Stimulated activated CD4-positive, alpha-beta T cell treated with anti-CD3 and anti-CD28 coated beads, Interleukin-15, amount 100 ng/mL, for 48 hours (primary cell): ENCODE measurements at places on chromosomes 2 and 18.

GRCh38 chr2:219000569-219000960, 7.3 kb upstream of the CRYBA2 start:
- no peak for DNase-seq

DNA sequence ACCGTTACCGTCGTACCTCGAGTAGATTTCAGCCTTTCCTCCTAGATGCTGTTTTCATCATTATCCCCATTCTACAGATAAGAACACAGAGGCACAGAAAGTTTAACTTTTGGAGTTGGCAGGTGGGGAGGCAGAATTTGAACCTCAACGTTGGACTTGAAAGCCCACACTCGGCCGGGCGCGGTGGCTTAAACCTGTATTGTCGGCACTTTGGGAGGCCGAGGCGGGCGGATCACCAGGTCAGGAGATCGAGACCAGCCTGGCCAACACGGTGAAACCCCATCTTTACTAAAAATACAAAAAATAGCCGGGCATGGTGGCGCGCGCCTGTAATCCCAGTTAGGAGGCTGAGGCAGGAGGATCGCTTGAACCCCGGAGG, 11.5 kb downstream of the CATIP start:
- no peak for DNase-seq

DNA sequence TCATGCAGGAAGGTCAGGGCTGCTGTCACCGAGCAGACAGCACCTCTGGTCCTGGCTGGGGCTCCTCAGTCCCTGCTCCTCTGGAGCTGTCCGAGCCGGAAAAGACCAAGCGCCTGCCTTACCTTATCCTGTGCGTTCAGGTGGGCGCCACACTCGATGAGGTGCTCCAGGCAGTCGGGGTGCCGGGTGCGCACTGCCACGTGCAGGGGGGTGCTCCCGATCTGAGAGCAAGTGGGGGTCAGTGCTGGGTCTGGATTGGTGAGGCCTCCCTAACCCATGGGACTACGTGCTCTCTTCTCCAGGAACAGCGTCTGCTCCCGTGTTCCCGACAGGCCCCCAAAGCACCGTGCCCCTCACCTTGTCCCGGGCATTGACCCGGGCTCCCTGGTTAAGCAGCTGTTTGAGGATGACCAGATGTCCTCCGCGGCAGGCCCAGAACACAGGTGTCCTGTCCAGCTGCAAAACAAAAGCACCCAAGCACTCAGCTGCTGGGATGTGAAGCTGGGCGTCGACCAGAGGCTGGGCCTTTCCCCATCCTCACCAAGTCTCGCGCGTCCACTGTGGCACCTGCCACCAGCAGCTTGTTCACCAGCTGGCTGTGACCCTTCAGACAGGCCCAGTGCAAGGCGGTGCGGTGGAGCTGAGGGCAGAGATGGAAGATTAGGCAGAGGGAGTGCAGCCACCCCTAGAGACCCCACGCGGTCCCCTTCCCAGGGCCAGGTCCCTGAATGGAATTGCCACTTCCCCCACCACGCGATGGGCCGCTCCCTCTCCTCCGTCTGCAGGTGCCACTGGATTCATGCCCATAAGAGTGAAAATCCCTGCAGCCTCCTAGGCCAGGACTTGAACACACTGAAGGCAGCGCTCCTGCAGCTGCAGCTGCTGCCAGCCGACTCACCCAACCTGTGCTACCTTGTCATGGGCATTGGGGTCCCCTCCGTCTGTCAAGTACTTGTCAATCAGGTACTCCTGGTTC, 3.7 kb downstream of the ANKRD23 start:
- DNase-seq: no peak

GRCh38 chr2:65999796-66000195, 435.1 kb upstream of the MEIS1 start:
- DNase-seq: no peak

- DNase-seq: no peak
Measured at GRCh38 chr2:138610201-138610953, 108.8 kb downstream of the SPOPL start.

DNA sequence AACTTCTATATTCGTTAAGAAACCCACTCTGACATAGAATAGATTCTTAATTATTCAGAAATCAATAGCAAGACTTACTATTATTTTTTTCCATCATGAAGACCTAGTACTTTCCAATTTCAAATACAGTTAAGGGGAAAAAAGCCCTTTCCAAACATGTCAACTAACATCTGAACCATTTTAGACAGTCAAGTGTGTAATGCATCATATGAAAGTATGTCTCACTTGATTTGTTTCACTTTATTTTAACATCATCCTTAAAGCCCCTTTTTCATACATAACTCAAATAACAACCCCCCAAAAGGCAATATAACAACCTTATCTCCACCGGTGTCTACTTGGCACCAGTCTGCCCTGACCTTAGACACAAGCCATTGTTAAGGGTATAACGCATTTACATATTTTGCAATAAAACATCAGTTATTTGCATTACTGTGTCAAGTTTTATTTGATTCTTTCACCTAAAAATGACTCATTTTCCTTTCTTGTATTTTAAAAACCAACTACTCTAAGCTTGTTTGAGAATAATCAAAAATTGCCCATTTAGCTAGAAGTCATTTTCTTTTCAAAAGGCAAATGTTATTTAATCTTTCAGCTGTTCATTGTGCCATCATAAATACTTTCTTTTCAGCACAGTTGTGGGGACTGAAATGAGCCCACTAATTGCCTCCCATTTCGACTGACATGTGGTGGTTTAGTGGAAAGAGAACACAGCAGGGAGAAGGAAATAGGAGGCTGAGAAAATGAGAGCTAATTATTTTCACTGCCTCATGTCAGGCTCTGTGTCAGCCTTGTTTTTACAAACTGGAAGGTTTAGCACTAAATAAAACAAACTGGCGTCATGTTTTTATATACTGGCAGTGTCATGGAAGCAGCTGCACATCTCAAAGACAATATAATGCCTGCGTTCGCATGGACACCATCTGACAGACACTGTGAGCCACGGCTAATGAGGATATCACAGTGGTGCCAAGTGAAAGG, 104.7 kb upstream of the CDCA7 start:
- DNase-seq: no peak

DNA sequence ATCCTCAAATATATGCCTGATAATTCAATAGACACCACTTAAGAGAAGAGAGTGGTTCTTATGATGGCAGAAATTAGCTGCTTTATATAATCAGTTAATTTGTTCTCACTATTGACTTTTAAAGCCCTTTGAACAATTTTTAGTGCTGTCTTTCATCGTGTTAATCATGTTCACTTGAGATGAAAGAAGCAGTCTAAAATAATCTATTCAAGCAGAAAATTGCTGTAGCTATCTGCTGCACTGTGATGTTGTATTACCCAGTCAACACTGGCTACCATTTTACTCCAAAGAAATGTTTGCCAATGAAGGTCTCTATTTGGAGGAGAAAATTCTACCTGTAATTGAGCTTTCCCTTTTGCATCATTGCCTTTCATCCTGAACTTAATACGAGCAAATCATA, 459.8 kb upstream of the FSIP2 start:
- DNase-seq: no peak
